ENCODE measurements at places on chromosomes 5 and 9.

DNA sequence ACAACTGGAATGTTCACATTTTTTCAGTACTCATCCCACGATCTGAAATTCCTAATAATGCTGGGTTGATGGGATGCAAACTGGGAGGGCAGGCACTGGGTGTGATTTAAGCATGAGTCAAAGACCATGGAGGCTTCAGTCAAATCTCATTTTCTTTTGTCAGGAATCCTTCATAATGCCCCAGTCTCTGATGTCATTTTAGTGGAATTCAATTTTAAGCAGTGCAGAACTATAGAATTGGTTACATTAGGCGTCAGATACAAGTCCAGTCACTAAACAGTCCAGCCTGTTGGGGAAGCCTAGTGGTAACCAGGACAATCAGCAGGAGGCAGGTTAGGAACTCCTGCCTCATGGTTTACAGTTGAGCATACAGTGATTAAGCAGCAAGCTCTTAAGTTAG, 41.0 kb upstream of the TMEM215 start:
- DNase-seq, result no peak

DNA sequence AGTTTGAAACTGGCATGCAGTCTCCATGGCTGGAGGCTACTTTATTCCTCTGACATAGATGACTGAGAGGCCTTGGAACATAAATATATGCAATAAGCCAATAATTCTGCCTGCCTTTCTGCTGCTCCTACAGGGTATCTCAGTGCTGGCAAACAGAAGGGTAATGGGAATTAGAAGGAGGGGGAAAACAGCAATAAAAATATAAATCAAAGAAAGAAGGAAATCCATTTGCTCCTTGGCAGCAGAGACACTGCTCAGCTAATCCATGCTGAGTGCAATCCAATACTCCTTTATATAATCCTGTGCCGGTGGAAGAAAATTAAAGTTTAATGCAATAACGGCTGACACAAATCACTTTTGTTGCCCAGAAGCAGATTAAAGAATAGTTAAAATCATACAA, 478.9 kb downstream of the SPATA31D1 start:
- DNase-seq, result no peak

GRCh38 chr5:127810017-127810416, 106.8 kb downstream of the CCDC192 start:
- DNase-seq, result no peak

DNA sequence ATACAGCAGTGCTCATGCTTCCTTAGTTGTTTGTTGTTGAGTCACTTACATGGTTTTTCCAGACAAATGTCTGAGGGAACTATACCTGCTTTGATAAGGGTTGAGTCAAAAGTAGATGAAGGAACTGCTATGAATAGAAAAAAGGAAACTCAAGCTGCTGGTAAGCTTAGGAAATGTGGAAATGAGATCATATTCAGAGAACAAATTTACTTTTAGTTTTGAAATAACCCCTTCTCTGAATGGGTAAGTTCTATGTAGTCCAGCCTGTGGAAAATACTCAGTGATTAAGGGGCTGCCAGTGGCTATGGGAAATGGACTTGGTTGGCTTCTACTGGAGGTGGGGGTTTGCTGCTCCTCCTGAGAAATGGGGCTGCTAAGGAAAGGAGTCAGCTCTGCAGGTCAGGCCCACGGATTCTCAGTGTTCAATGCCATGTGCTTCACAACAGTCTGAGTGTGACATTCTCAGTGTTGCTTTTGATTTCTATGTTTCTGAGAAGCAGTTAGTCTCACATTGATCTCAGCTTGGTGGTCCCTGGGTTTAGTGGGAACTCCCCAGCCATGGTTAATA, 47.7 kb upstream of the GLRX start:
- peak; percentile 4 for DNase-seq

All from activated naive CD4-positive, alpha-beta T cell (primary cell).